ENCODE measurements at places on chromosomes 12 and 14.
A peak's percentile ranks its signal among the peaks of the same experiment; 100 is the strongest.

- no peak for DNase-seq
These were observed 25.0 kb downstream of the LARP4 start for GRCh38 chr12:50425589-50426258.

GRCh38 chr14:70894868-70895267, 12.4 kb upstream of the PCNX1 start:
- DNase-seq = no peak

DNA sequence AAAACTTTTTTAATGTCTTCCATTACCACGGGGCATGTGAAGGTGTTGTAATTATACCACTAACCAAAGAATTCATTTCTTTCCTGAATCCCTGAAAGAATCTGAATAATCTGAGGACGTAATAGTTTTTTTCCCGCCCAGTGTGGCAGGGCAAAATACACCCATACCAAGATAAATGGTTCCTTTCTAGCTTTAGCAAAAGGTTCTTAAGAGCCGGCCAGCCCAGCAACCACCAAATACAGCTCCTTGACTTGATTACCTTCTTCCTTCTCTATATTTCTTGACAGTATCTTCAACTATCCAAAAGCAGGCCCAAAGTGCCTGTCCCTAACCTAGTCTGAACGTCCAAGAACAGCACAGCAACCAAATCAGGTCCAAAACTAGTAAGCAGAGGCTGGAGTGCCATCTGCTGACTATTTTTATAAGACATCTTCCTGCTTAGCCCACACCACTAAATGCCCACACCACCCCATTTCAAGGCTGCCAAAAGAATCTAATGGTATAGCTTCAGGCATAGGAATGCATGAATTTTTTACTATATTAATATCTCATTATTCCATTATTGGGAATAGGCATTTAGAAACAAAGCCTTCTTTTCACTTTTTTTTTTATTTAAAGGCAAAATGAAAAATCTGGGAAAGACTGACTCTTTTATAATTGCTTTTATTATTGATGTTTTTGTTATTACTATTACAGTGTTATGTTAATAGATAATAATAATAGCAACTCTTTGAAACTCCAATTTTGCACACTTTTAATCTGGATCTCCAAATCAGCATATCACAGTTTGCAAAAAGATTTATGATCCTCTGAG, 524.4 kb downstream of the MED13L start:
- peak; percentile 44 for DNase-seq

- DNase-seq = no peak
These were observed 178.6 kb upstream of the EEA1 start for GRCh38 chr12:93107514-93108312.

DNA sequence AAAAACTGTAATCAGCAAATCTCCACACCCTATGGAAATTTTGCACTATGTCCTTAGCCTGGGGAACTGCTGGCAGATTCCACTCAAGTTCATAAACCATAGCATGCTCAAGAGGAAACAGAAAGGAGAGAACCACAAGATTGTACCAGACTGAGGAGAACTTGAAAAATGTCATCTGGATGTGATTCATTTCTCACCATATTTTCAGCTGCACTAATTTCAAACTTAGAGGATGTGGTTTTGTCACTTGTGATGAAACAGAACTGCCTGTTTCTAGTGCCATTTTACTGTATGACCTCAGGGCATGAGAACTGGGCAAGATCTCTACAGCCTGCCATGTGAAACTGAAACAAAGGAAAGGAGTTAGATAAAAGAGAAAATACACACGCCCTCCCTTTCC, 1493.1 kb upstream of the FLRT2 start:
- DNase-seq = peak; percentile 85

GRCh38 chr12:132380641-132381040, 51.3 kb upstream of the GALNT9 start:
- no peak for DNase-seq

DNA sequence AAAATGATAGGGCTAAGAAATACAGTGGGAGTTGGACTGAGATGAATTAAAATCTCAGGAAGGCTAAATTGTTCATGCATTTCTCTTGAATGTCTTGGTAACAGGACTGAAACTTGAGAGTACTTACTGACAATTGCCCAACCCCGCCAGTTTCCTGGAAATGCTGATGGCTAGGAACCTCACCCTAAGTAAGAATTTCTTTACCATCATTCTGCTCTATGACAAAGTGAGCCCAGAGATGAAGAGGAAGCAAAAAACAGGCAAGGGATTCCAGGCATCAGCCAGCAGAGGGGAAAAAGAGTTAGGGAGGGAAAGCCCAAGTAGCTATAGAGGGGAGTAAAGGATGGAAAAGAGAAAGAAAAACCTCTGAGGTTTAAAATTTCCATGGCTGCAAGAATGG, 397.7 kb downstream of the MDGA2 start:
- no peak for DNase-seq

- no peak for DNase-seq
These were observed 69.9 kb upstream of the C14orf180 start for GRCh38 chr14:104509673-104510072.

GRCh38 chr12:125203145-125203765, 138.0 kb downstream of the AACS start:
- DNase-seq = no peak

- no peak for DNase-seq
These were observed 787 bp downstream of the ACAD10 start for GRCh38 chr12:111686574-111687105.

DNA sequence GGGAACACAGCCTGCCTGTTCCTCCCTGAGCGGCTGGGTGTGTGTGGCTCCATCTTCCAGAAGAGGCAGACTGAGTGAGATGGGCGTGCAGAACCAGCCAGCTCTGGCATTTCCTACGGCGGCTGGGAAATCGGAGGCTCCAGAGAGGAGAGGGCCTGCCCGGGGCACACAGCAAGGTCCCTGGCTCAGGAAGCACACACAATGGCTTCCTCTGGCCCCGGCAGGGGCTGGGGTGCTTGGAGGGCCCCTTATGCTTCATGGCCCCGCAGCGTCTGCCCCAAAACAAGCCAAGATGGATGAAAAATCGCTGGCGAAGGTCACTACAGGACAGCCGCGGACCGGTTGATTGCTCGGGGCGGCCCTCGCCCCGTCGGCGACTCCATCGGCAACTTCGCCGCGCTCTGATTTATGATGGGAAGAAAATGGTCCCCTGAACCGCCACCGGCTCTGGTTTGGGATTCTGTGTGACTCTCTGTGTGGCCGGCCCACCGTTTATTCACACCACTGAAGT, 191.5 kb upstream of the C14orf180 start:
- DNase-seq = no peak

GRCh38 chr12:66599816-66600215, 79.1 kb downstream of the GRIP1 start:
- no peak for DNase-seq

DNA sequence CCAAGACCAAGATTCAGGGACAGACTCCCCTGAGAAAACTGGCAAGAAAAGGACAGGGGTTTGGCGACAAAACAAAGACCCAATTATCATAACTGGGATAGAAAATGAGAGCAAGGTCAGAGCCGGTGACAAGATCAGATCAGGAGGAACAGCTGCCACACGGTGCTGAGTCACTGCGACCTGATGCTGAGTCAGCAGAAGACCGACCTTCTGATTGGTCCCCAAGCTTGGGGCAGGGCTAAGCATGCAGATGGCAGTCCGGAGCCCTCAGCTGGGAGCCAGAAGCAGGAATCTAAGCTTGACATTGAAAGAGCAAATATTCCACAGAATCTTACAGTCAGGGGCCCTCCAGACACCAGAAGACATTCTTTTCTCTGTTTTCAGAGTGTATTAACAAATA, 19.1 kb upstream of the ARMH4 start:
- DNase-seq = peak; percentile 50

DNA sequence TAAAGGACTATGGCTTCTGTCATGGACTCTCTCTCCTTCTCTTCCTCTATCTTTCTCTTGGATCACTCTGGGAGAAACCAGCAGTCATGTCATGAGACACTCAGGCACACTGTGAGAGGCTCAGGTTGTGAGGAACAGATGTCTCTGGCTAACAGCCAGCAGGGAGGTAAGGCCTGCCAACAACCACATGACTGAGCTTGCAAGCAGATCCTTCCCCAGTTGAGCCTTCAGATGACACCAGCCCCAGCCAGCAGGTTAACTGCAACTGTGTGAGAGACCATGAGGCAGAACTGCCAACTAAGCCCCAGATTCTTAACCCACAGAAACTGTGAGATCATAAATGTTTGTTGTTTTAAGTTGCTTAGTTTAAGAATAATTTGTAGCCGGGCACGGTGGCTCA, 90.6 kb downstream of the VCPKMT start:
- no peak for DNase-seq
